ENCODE measurements at places on chromosomes 1 and 21.
A peak's percentile ranks its signal among the peaks of the same experiment; 100 is the strongest.

DNA sequence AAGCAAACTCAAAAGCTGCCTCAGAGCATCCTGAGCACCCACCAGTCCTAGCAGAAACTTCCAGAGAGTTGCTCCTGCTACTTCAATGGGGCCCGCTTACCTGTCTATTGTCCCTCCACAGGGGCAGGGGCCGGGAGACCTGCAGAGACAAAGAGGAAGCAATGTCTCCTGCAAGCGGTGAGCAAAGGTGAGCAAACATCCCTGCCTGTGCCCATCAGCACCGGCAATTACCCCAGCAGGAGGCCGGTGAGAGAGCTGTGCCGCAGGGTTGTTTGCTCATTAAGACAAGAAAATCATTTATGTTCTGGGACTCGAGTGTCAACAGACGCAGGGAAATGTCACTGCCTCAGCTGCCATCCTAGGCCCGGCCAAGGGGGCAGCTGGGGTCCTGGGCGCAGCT lies 53.8 kb upstream of the TARDBP start:
- DNase-seq: no peak

GRCh38 chr1:1990222-1990621 lies 13.4 kb downstream of the CFAP74 start:
- DNase-seq: no peak

DNA sequence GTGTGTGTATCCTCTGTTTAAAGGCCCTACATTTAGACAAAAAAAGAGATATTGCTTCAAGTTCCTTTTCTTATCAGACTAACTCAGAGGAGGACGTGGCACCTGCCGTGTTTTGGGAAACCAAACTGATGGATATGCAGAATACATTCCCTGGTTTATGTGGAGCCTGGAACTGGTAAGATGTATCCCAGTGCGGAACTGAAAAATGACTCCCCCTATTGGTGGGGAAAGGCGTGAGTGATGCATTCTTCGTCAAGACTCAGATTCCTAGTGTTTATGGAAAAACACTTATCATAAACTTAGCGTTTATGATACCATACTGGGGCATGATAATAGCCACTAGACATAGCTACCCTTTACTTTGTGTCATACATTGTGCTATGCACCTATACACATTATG lies 154.2 kb downstream of the ZNF326 start:
- DNase-seq: no peak

- DNase-seq: no peak
Observed at GRCh38 chr1:5978452-5978851, 13.8 kb downstream of the NPHP4 start.

GRCh38 chr1:204337583-204337982 lies 22.1 kb downstream of the PLEKHA6 start:
- DNase-seq: no peak

DNA sequence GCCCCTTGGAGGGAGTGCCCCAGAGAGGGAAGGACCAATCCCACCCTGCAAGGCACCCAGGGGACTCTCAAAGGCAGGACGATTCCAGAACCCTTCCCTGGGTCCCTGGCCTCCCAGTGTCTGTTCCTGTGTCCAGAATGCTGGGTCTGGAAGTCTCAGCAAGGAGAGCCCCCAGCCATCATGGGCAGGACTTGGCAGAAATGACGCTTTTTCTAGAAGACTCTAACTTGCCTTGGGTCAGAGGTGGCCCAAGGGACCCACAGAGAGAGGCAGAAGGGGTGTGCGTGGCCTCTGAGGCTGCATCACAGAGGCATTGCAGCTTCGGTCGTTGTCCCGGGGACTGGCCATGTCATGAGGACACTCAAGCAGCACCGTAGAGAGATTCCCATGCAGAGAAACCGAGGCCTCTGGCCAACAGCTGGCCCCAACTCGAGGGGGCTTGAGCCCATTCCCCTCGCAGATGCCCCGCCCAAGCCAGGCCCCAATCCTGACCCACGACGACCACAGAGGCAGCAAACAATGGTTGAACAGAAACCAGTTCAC lies 57.8 kb downstream of the WNT9A start:
- no peak for DNase-seq

GRCh38 chr1:83998498-83999315 lies at the start of gene TTLL7:
Gene TTLL7 (minus strand): TSS chr1:83999132. CDS start chr1:83952211, 46,921 bp downstream.
- DNase-seq: peak; percentile 79

DNA sequence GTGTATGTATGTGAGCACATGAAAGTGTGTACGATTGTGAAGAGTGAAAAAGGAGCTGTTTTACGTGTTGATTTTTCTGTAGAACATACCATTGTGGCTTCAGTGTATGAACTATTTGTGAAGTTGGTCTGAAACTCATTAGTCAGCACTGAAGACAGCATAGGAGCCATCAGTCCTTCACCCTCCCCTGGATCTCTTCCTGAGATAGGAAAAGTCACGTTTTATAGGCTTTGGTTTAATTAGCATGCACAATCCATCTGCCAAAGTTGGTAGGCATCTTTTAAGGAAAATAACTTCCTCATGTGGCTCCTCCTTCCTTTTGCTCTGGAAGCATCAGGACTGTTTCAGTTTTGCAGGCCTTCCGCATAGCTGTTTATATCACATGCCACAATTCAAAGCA lies 1.4 kb upstream of the RABIF start:
- no peak for DNase-seq

GRCh38 chr1:35432231-35432630 lies 125.0 kb downstream of the KIAA0319L start:
- DNase-seq: no peak

DNA sequence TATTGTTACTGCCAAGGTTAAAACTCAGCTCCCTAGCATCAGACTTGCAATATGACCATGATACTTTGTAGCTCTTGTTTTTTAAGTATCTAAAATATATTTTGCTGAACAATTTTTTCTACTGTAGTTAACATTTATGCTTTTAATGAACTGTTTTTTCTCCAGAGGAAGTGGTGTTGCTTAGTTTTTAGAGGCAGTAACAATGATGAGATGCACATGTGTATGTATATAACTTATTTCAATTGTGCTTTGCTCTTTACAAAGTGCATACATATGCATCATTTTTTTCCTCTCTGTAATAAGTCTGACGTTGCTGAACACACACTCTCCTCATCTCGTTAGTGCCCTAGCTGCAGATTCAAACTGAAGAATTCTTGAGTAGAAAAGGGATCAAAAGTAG lies 418.8 kb downstream of the ZP4 start:
- no peak for DNase-seq

DNA sequence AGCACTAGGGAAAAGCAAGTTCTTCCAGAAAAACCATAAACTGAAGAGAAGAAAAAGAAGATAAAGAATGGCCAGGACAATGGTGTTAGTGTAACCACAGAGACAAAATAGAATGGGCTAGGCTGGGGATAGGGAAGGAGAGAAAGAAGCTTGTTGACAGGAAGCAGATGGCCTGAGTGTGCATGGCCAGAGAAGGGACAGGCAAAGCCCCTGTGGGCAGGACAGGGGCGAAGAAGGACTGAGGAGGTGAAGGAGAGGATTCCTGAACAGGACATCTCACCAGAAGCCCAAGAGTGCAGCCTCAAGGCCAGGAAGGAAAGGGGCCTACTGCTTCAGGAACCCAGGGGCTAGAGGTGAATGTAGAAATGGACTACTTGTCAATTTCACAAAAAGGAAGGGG lies 29.3 kb downstream of the IQGAP3 start:
- no peak for DNase-seq

DNA sequence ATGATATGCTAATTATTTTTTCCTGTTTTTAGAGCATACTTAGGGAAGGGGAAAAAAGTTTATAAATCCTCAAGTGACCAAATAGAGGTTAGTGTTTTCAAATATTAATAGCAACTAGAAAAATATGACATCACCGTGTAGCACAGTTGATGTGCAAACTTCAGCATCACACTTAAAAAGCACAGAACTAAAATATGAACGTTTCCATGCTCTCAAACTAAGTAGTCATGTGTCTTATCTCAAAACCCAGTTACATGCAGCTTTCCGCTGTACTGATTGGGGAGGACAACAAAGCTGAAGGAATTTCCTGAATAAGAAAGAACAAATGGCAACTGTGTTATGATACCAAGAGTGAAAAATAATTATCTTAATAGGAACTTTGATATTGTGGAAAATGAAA lies 903.7 kb downstream of the ADGRL2 start:
- DNase-seq: no peak

GRCh38 chr1:208420696-208421095 lies 176.5 kb upstream of the PLXNA2 start:
- no peak for DNase-seq

- DNase-seq: no peak
Observed at GRCh38 chr1:203526572-203526971, 32.6 kb downstream of the OPTC start.

DNA sequence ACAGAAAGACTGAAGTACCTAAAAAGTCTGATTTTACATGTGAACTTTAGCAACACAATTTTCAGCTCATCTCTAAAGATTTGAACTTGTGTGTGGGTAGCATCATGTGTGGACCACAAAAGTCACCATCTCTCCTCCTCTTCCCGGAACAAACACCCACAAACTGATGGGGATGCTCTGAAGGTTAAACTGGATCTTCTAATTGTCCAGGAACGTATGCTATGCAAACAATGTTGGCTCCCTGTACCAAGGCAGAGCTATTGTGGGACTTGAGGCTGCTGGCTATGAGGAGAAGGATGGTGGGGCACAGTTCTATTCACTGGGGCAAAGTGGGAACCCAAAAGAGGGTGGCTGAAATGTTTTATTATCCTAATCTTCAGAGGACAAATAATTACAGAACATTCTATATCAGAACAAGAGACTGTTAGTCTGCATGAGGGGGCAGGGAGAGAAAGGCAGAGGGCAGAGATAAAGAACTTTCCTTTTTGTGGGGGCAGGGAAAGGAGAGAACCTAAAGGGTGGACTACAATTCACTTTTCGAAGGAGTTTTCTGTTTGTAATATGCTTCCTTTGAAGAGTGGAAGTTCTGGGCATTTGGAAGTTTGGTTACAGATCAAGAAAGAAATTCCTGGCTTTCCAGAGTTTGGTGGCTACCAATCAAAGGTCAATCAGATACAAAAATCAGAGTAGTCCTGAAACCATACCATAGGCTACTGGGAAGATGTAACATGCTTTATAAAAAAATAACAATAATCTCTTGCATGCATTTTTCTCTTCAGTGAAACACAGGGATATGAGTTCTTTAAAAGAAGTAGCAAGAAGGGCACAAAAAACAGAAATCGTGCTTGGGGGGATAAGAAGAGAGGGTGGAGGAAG lies 62.9 kb downstream of the GADD45A start:
- DNase-seq: no peak

DNA sequence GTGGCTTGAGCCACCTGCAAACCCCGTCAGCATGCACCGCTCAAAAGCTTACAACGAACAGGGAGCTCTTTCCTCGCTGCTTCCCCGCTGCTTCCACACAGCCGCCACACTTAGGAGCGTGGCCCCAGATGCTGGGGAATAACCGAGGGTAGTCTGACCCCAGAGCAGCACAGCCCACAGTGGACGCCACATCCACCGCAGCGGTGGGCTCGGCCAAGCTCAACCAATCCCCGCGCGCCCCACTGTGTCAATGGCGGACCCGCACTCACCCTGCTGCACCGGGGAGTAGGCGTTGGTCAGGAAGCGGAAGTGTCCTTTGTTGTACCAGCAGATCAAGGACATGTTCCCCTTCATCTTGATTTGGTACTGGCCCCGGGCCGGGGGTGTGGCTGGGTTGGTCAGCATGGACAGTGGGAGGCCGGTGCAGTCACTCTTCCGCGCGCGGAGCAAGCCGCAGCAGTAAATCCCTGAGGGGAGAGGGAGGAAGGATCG lies 93.5 kb downstream of the PGBD5 start:
- DNase-seq: no peak

- no peak for DNase-seq
Observed at GRCh38 chr1:8424539-8425116, 106.7 kb downstream of the SLC45A1 start.

DNA sequence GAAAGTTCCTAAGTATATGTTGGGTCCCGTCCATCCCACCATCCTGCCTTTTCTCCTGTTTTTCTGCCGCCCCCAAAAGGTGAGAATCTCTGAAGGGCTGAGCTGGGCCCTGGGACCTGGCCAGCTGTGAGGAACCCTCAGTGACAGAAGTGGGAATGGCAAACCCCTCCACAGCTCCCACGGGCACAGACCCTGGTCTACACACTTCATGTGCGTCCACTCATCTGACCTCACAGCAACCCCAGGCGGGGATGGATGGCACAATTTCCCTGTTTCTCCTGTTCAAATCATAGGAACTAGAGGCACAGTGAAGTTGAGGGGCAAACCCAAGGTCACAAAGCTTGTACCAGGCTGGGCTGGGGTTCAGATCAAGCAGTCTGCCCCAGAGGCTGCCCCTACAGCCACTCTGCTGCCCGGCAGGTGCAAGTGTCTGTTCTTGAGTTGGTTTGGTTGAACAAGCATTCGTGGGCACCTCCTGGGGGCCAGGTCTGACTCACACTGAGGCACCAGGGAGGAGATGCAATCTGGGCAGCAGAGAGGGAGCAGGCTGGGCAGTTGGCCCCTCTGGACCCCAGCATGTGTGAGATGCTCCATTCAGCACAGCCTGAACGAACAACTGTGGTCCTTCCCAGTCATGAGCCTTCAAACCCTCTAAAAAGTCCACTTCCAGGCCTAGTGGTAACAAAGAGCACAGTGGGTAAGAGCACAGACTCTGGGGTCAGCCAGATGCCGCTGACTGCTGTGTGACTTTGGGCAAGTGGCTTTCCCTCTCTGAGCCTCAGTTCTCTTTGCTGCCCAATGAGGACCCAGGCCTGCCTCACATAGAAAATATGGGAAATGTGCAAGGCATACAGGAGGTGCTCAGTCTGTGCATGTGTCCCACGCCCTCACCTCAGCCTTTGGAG lies 4.0 kb downstream of the EDN2 start:
- no peak for DNase-seq

- no peak for DNase-seq
Observed at GRCh38 chr21:34609244-34609932, 5.5 kb downstream of the RCAN1 start.

DNA sequence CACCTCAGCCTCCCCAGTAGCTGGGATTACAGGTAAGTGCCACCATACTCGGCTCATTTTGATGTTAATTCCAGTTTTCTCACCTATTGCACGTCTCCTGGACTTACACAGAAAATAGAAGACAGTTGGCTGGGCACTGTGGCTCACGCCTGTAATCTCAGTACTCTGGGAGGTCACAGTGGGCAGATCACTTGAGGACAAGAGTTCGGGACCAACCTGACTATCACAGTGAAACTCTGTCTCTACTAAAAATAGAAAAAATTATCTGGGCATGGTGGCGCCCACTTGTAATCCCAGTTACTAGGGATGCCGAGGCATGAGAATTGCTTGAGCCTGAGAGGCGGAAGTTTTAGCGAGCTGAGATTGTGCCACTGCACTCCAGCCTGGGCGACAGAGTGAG lies 44.1 kb downstream of the DYRK1A start:
- DNase-seq: no peak

DNA sequence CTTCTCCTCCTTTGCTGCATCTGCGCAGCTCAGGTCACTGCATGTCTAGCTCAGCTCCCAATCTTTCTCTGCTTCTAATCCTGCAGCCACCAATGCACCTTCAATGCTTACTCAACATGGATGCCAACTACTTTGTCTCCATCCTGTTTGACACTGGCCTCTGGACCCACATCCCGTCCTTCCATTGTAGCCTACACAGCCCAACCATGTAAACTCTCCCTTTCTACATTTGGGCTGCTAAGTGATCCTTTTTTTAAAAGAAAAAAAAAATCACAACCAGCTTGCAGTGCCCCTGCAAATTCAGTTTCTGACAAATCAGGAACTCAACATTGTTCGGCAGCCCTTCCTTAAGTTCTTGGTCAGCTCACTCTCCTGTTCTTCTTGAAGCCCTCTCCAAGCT lies 9.4 kb upstream of the CRABP2 start:
- DNase-seq: no peak
